H1 (cell line): ENCODE measurements at places on chromosomes 12 and 14.

DNA sequence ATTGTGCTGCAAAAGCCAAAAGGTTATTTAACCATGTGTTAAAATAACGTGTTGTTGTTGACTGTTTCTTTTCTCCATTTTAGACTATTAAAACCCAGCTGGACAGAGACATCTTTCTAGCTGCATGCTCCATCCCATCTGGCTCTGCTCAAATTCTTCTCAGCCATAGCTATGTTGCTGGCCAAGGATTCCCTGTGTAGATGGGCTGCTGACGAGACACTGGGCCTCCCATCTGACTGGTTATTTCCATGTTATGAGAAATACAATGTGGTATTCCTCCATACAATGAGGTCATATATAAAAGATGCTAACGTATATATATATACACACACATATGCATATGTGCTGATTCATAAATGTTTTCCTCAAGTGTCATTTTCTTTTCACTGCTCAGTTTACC is 30.1 kb downstream of the MED13L start:
- DNase-seq: no peak

- no peak for DNase-seq
Observed at GRCh38 chr12:115337693-115338543, 653.9 kb upstream of the TBX3 start.

DNA sequence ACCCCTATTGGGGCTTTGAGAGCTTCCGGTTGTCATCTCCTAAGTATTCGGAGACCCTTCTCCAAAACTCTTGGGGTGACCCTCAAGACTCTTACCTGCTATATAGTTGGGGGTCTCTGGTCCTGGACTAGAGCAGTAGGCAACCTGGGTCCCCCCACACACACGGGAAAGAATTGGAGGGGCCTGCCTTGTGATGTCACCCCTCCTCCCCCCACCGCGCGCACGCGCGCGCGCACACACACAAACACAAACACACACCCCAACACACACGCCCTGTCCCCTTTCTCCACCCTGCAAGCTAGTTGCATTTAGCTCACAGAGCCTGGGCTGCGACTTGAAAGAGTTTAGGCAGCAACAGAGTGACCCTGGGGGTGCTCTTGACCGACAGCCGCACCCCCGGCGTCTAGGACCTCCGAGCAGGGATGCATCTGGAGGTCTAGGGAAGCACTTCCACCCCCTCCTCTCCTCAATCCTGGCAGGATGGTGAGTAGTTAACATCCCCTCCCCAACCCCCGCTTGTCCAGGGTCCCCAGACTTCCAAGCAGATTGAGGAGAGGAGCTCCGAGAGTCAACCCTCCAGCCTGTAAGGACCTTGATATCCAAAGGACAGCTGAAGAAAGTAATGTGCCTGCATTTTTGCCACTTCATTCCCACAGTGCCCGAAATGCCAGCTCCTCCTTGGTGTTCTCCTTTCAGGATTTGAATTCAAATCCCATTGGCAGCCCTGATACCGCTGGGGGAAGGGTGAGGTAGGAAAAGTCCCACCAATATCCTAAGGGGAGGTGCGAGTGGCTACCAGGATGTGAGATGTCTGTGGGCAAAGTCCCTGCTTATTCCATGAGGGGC is 1.4 kb upstream of the DNAJC14 start:
- peak; percentile 89 for DNase-seq

DNA sequence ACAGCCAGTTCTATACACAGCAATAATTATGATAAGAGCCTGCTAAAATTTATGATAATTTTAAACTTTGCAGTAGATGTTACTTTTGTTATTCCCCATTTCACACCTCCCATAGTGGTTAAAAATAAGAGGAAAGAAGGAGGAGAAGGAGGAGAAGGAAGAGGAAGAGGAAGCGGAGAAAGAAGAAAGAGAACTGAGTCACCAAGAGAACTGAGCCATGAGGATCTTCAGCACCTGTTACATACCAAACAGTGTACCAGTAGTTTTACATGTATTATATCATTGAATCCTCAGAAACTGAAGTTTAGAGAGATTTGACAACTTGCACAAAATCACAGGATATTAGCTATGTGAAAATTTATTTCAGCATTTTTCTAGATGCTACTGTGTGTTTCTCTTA is 3.9 kb downstream of the CD163 start:
- DNase-seq: no peak

DNA sequence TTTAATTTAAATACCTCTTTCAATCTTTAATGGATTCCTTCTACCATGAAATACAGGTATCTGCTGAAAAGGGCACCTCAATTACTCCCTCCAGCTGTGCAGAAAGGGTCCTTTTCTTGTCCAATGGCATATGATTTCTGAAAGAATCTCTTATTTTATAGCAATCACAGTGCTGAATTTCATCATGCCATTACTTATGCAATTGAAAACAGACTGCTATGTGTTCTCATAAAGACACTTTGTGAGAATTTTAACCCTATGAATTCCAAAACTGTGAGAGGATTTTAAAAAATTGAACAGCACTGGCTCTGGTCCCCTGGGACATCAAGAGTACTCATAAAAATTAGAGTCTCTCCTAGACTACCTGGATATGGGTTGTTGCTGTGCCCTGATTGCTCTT is 45.9 kb upstream of the CNOT2 start:
- no peak for DNase-seq

- no peak for DNase-seq
Observed at GRCh38 chr14:68507544-68508081, 285.3 kb downstream of the ZFP36L1 start.

GRCh38 chr14:102408724-102409123 is 46.0 kb downstream of the TECPR2 start:
- no peak for DNase-seq

- no peak for DNase-seq
Observed at GRCh38 chr12:66803930-66804329, 125.1 kb upstream of the GRIP1 start.

- DNase-seq: no peak
Observed at GRCh38 chr12:95418142-95418541, 55.8 kb upstream of the METAP2 start.

DNA sequence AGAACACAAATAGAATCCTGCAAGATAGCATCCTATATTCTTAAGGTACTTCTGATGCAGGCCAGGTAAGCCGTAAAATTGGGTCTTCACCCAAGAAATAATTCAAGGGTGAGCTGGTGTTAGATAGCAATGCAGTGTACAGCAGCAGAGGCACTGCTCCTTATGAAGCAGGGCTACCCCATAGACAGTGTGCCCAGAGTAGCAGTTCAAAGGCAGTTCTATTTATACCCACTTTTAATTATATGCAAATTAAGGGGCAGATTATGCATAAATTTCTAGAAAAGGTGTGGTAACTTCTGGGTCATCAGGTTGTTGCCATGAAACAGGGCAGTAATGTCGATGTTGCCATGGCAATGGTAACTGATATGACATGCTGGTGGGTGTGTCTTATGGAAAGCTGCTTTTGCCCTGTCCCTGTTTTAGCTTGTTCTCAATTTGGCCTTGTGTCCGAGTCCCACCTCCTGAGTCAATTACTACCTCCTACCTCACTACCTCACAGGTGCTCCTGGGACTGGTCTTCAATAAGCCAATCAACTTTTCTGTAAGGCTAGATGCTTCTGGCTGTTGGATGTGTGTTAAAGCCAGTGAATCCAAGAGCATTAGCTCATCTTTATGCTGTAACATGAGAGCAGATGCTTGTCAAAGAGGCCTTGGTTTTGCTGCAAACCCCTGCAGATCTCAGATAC is 61.0 kb downstream of the PPM1A start:
- no peak for DNase-seq

DNA sequence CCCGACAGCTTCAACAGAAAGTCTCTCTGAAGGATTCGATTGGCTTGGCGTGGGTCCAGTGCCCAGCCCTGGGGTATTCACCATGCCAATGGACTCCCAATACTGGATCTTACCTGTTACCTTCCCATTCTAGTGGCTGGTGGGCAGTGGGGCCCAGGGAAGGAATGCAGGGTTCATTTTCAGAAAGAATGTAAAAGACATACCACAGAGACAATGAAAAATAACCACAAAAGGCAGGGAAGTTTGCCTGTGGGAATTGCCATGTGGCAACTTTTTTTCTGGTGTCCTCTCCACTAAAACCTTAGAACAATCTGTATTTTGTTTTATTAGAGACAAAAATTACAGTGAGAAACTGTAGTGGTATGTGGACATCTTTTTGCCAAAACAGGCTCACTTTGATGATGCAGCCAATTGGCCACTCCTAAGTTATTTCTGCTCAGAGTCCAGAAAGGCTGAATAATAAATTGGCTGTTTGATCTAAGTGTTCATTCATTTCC is 55.2 kb downstream of the PTGER2 start:
- no peak for DNase-seq
